Keratinocyte (primary cell): ENCODE measurements at places on chromosomes 6 and 20. TPM values are rescaled to one million over a fixed set of nuclear protein-coding genes. Genes with fewer than 3 reads are reported as not detected.

GRCh38 chr6:150458579-150458978 lies 89.8 kb downstream of the IYD start:
- no peaks in the 10 kb centered on the region for H3K36me3 ChIP-seq
- H3K27me3 ChIP-seq = no peaks in the 10 kb centered on the region
- H3K4me1 ChIP-seq = no peaks in the 10 kb centered on the region
- H3K4me3 ChIP-seq = no peak overlapping the region
- H3K27ac ChIP-seq = no peak overlapping the region

DNA sequence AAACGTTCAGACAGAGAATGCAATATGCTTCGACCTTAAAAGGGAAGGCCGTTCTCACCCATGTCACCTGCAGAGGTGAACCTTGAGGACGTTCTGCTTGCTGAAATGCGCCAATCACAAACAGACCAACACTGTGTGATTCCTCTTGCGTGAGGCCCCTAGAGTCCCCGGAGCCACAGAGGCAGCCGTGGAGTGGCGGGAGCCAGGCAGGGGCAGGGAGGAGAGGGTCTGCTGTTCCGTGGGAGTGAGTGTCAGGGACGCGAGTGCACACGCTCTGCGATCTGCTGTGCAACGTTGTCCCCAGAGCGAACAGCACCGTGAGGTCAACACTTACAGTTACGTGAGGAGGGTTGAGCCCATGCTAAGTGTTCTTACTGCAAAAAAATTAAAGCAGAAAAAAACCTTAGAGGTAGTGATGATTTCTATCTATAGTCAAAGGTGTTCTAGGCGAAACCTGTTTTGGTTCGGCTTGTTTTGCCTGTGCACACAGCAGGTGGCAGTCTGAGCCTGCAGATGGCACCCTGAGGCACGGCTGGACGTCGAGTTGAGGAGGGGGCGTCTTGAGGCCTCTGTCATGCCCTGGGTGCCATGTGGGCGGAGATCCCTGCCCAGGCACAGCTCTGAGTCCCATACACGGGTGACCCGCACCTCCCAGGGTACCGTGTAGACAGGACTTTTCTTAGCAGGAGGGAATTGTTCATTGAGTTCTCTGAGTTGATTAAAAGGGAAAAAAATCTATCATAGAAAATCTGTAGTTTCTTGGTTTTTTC lies 71.7 kb upstream of the FRMD1 start:
- no peaks in the 10 kb centered on the region for H3K36me3 ChIP-seq
- no peaks in the 10 kb centered on the region for H3K27me3 ChIP-seq
- no peak for DNase-seq
- H3K4me1 ChIP-seq = peaks cover 6% of the 10 kb centered on the region
- no peak overlapping the region for H3K27ac ChIP-seq

DNA sequence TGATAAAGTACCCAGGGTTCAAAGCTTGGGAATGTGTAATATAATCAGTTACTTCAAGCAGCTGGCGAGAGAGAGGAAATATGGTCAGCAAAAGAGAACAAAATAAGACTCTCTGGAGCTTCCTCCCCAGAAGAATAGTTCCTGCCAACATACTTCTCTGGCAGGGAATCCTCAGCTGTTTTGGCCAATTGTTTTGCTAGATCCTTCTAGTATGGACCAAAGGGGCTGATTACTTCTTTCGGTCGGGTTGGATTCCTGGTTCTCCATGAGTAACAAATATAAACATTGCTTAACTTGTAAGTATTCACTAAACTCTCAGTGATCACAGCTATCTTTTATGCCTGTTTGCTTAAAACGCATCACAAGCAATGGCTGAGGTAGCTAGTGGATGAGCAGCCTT lies 31.4 kb upstream of the FBXO9 start:
- no peaks in the 10 kb centered on the region for H3K27me3 ChIP-seq
- H3K4me1 ChIP-seq = peaks cover 3% of the 10 kb centered on the region
- no peak overlapping the region for H3K27ac ChIP-seq
- no peak for DNase-seq
- no peak overlapping the region for H3K4me3 ChIP-seq

DNA sequence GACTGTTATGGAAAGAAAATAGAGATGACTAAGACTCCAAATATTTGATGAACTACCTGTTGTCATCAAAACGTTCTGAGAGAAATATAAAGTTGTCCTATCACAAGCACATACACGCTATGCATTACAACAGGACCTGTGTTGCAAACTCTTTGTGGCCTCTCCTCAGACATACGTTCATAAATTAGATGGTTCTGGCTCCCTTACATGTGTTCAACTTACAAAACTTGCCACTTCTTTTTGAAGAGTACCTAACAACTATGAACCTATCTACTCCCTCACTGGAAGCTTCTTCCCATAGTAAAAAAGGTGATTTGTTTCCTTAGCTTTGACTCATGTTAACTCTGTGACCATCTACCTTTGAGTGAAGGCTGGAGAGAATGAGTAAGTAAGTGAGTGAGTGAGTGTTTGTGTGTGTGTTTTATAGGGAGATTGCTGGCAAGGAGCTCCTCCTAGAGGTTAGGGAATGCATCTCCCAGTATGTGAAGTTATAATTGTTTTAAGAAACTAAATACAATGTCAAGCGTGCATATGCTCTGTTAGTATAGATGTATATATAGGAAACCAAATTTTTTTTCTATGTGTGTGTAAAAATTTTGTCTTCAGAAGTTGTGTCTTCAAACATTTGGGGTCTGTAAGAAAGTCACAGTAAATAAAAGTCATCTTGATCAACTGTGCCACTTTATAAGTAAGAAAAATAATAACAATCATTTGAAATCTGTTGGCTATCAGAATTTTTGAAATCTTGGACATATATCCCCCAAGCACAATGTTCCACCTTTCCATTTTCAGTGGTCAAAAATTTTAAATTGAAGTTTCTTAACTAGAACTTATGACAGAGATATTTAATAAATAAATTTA lies 1211.1 kb upstream of the GJE1 start:
- no peaks in the 10 kb centered on the region for H3K4me1 ChIP-seq
- no peaks in the 10 kb centered on the region for H3K27me3 ChIP-seq
- no peaks in the 10 kb centered on the region for H3K36me3 ChIP-seq
- no peak overlapping the region for H3K4me3 ChIP-seq

Gene CST4
- not detected in 3 replicates for polyA plus RNA-seq

GRCh38 chr6:167941822-167942221 lies 55.6 kb upstream of the KIF25 start:
- no peak overlapping the region for H3K4me3 ChIP-seq
- H3K27me3 ChIP-seq = no peaks in the 10 kb centered on the region
- no peak for DNase-seq
- H3K4me1 ChIP-seq = peaks cover 13% of the 10 kb centered on the region
- no peak overlapping the region for H3K27ac ChIP-seq

Gene PTCHD4
- 0.39 to 0.93 TPM (median 0.41 TPM) in 3 replicates for polyA plus RNA-seq
